ENCODE measurements at places on chromosomes 1 and 21.

- DNase-seq = peak; percentile 41
Observed at GRCh38 chr1:234936612-234937389, 191.8 kb downstream of the TOMM20 start.

DNA sequence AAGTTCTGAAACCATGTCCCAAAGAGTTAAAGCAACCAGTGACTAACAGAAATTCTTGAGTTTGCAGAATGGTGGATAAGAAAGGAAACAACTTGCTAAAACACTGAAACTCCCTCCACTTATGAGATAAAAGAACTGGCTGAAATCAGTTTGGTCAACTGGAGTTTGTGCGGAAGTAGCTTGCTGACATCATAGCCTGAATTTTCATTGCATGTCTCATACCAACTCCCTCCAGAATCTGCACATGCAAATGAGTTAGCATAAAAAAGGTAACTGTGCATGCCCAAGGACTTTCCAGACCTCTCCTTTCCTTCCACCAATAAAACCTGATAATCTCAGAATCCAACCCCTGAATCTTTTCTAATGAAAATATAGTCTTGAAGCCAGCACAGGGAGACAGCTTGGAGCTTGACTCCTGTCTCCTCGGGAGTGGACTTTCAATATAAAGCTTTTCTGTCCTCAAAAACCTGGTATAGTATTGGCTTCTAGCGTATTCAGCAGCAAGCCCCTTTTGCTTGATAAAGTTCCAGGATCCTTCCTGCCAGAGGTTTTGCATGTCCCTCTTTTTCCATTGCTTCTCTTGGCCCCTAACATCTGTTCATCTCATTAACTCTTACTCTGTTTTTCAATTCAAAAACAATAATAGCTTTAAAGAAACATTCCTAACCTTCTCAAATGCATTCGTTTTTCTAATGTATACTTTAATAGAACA is 785.8 kb upstream of the ADGRL4 start:
- DNase-seq = no peak

DNA sequence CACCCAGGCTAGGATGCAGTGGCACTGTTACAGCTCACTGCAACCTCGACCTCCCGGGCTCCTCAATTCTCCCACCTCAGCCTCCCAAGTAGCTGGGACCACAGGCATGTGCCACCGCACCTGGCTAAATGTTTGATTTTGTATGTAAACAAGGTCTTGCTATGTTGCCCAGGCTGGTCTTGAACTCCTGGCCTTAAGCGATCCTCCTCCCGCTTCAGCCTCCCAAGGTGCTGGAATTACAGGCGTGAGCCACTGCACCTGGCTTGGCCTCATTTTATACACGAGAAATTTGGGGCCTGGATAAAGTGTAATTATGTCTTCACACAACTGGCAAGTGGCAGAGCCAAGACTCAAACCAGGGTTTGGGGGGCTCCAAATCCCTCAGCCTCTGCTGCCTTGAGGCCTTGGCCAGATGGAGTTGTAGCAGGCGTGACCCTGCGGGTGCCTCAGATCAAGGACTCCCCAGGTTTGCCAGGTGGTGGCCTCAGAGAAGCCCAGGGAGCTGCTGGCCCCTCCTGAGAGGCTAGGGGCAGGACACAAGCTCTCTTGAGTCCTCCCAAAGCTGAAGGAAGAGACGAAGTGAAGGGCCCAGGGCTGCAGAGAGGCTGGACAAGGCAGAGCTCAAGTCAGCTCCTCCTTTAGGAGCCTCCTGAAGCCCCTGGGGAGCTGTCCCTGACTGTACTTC is 61.7 kb downstream of the MDM4 start:
- DNase-seq = no peak

- DNase-seq = peak; percentile 16
Observed at GRCh38 chr1:162690672-162691434, 58.6 kb downstream of the DDR2 start.

DNA sequence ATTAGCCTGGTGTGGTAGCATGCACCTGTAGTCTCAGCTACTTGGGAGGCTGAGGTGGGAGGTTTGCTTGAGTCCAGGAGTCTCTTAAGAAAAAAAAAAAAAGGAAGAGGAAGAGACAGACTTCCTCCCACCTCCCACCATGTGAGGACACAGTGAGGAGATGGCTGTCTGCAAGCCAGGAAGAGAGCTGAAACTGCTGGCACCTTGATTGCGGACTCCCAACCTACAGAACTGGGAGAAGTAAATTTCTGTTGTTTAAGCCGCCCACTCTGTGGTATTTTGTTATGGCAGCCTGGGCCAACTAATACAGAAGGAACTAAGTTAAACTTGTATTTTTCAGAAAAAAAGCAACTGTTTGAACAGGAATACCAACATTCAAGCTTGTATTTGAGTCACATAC is 21.7 kb downstream of the DOP1B start:
- no peak for DNase-seq

- DNase-seq = no peak
Observed at GRCh38 chr21:14358775-14359174, 24.2 kb downstream of the HSPA13 start.

DNA sequence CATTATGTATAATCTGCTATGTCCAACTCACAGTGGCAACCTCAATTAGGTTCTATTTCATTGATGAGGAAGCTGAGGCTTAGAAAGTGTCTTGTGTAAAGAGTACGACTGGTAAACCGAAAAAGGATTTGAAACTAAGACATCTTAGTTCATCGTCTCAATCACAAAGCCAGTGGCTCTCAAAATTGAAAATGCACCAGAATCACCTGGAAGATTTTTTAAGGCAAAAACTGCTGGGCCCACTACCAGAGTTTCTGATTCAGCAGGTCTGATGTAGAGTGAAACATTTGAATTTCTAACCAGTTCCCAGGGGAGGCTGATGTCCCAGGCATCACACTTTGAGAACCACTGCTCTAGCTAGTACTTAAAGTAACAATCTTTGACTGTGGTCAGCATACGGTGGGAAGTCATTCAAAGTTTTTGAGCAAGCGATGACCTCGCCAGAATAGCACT is 5.2 kb upstream of the LRRC53 start:
- no peak for DNase-seq

GRCh38 chr1:206461602-206462455 is 8.4 kb upstream of the IKBKE start:
- peak; percentile 83 for DNase-seq

- no peak for DNase-seq
Observed at GRCh38 chr1:67367370-67368045, 59.8 kb downstream of the IL12RB2 start.

DNA sequence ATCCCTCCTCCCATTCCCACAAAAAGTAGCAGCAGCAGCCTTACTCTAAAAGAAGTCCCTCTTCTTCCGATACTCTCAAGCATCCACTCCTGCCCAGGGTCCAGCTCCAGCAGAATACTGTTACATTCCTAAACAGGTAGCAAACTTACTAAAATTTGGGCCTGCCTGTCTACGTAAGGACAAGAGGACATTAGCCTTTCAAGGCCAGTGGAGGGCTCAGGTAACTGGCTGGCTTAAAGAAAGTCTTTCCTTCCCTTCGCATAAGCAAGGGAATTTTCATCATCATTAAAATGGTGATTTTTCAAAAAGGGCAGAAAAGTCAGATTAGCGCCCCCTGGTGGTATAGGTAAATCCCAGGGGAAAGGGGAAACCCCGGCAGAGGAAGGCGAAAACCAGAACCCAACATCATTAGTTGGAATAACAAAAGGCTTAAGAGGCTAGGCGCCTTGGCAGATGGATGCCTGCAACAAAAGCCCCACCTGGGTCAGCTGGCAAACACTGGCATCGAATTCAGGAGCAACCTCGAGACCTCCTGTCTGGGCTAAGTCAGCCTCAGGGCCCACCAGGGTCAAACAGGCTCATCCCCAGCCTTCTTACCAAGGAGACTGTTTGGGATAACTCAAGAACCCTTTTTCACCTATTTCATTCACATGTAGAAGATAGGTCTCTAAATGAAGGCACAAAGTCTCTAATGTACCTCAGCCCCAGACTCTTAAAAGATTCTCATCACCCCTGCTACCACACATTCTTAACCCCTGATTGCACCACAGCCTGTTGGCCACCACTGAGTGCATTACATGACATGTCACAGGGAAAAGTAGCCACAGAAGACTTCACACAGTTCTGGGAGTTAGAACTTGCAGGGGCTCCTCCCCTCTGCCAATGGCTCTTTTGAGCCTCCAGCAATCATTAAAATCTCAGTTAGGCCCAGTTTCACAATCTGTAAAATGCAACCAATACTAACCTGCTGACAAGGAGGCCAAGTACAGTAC is 36.7 kb downstream of the ERI3 start:
- peak; percentile 46 for DNase-seq

DNA sequence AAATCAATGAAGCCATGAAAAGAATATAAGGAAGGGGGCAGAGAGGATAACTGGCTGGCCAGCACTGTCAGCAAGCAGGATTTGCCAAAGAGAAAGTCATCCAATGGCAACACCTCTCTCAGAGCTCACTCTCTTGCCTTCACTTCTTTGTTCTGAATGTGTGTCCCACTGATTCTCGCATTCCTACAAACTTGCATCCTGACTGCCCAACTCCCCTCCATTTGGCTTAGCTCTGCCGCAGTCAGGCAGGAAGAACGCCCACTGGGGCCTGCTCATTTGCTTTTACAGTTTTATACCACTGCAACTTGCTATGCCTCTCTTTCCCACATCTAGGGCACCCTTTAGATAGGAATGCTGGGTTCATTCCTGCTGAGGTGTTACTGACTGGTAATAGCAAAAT is 364.2 kb upstream of the ST6GALNAC5 start:
- DNase-seq = no peak

GRCh38 chr1:50979937-50980336 is 9.9 kb downstream of the CDKN2C start:
- no peak for DNase-seq

Data from activated CD4-positive, alpha-beta T cell treated with anti-CD3 and anti-CD28 coated beads, Interleukin-10, Interleukin-2, amounts not matched to agents 100 ng/mL and 50 ng/mL, durations not matched to agents 16 hours and 8 hours (primary cell).